ENCODE measurements at places on chromosomes 2 and 18.

DNA sequence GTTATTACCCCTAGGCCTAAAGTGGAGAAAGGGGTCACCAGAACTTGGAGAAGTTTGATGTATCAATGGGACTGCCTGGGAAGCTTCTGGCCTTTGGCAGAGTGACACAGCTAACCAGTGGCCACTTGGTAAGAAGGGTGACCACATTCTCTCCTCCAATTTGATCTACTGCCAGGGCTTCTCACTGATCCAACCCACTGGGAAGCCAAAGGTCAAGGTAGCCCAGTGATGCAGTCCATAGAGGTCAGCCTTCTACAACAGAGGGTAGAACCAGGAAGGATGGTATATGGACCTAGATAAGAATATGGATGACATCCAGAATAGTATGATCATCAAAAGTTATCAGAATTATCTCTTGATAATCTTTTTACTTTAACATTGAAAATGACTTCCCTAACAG, 493.6 kb downstream of the NYAP2 start:
- no peak for DNase-seq

GRCh38 chr18:30613467-30613801, 429.1 kb downstream of the DSC3 start:
- no peak for DNase-seq

GRCh38 chr2:30947686-30948085, 140.4 kb upstream of the CAPN13 start:
- no peak for DNase-seq

GRCh38 chr2:109344270-109344805, 215.3 kb downstream of the SH3RF3 start:
- no peak for DNase-seq

GRCh38 chr18:74507097-74507881, 11.1 kb downstream of the CNDP2 start:
- DNase-seq: no peak

DNA sequence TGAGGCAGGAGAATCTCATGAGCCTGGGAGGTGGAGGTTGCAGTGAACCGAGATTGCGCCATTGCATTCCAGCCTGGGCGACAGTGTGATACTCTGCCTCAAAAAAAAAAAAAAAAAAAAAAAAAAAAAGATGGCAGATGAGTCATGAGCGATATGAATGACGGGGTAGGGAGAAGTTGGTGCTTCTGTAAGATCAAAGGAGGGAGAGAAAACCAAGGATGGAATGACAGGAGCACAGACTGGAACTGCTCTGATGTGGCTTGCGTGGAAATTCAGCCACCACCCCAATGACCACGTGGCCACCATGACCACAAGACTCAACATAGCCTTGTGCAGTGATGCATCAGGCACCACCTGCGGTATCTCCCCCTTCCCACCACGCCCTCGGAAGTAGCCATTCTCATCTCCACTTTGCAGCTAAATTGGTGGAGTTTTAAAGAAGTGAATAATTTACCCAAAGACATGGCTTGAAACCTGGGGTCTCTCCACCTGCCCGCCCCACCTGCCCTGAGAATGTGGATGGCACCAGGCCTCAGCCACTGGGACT, 96.0 kb downstream of the ACKR3 start:
- no peak for DNase-seq

- no peak for DNase-seq
These were observed 344.6 kb downstream of the ARHGAP15 start for GRCh38 chr2:143473820-143474219.

DNA sequence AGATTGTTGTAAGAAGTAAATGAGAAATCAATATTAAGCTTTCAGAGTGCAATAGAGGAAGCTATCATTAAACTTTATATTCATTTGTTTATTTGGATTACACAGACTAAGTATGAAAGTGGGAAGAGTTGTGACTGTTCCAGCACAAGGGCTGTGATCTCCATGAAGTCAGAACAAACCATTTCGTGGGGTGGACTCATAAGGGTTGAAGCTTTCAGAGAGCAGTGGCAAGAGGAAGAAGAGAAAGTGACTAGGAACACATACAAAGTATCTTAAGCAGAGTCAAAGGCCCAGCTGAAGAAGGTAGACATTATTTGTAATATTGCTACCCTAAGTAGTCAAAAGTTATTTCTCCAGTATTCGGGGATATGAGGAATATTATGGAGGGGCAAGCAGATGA, 117.0 kb downstream of the ARHGAP15 start:
- DNase-seq: no peak

DNA sequence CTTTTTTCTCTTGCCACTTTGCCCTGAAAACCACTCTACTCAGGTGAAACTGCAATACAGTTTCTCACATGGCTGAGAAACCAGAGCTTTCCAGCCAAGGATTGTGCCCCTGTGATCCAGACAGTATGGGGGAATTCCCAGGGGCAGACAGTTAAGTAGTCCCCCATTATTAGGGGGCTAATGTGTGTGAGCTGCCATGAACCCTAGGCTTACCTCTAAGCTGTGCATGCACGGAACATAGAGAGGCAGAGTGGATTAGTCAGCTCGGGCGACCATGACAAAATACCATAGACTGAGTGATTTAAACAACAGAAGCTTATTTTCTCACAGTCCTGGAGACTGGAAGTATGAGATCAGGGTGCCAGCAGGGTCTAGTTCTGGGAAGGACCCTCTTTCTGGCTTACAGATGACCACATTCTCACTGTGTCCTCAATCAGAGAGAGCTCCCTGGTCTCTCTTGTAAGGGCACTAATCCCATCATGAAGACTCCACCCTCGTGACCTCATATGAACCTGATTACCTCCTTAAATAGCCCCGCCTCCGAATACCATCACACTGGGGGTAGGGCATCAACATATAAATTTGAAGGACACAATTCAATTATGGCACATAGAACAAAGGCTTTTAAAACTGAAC, 215.1 kb downstream of the EIPR1 start:
- no peak for DNase-seq

GRCh38 chr2:79830501-79830900, 317.6 kb downstream of the CTNNA2 start:
- no peak for DNase-seq

DNA sequence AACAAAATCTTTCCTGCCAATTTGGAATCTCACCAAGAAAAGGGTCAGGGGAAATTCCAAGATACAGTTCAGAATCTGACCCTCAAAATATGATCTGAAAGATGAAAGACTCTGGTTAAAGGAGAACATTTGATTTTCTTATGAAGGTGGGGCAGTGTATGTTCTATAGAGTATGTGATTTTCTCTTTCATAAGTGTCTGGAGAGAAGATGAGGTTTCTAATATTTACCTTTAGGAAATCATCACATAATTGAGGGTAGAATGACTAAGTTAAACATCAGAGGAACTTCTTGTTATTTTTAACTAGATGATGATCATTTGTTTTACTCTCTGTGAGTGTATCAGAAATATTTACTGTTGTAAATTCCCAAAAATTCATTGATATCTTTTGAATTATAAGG, 27.8 kb upstream of the MBOAT2 start:
- no peak for DNase-seq

- no peak for DNase-seq
These were observed 437.5 kb upstream of the NXPH2 start for GRCh38 chr2:139217641-139218040.

DNA sequence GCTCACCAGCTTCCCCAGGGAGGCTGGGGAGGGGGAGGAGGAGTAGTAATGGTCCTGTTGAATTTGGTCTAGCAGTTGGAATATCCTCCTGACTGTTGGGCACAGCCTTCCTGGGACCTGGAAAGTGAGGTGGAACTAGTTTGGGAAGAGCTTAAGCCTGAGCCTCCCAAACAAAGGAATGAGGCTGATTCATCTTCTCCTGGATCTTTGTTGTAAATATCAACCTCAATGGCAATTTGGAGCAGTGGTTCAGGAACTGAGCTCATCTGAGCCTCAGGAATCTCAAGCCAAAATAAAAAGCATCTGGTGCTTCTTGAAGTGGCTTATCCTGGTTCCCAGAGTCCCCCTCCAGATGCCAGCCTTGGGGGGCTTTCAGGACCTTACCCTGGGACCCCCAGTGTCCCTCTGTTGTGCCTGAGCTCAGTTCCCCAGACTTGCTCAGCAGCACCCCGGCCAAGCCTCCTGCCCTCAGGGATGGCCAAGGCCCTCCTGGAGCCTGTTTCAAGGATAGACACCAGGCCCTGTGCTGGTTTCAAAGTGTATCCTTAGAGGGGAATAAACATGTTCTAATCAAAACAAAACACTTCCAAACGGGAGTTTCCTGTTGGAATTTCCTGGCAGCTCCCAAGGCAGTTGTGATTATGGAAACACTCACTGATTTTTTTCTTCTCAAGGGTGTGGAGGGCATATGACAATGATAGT, 112.6 kb downstream of the DDX1 start:
- no peak for DNase-seq

GRCh38 chr2:181778621-181779201, 98.4 kb upstream of the NEUROD1 start:
- no peak for DNase-seq

DNA sequence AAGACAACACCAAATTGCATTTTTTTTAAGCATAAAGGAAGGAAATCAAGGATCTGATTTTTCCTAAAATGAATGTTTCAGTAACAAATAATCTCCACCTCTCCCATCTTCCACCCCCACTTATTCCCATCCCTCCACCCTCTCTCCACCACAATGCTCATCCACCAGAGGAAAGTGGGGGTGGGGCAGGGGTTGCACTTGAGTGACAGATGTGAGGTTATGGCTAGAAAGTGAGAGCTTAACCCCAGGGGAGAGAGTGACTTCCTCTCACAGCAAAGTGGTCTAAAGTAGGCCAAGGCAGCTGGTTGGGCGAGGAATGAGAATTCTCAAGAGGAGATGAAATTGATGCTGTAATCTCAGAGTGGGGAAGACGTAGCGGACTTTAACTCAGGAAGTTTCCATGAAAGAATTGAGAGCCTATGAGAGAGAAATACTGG, 104.7 kb downstream of the HNRNPLL start:
- DNase-seq: no peak

DNA sequence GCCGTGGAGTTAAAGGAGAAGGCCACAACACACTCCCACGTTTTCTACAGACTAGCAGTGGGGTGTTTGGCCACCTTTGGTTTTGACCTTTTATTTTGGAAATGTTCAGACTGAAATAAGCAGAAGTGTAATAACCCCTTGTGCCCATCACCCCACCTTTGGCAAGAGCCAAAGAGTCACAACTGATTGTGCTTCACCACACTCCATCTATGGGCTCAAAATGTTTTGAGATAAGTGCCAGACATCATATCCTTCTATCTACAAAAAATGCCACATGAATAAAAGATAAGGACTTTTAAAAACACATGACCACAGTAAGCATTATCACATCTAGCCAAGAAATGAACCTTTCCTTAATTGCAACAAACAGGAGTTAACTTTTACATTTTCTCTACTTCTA, 9.9 kb upstream of the GPR35 start:
- peak; percentile 40 for DNase-seq

GRCh38 chr2:52083214-52083613, 1051.3 kb upstream of the NRXN1 start:
- no peak for DNase-seq

GRCh38 chr18:31819925-31820229, 59.2 kb upstream of the SLC25A52 start:
- no peak for DNase-seq

DNA sequence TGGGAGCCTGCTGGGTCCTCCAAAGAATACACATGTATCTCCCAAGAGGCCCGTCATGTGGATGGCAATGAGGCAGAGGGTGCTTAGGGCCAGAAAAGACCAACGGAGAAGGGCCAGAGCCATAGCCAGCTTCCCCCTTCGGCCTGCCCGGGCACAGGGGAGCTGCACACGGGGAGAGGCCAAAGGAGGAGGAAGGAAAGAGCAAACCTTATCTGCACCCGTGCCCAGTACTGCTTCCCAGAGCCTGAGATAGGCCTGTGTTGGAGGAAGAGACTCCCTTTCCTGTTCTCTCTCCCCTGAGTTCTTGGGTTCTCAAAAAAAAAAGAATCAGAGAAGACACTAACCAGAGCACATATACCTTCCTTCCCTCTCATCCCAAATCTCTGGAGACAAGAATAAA, 250.3 kb downstream of the ANAPC1 start:
- DNase-seq: peak; percentile 11

- no peak for DNase-seq
These were observed 9.8 kb upstream of the NDUFV2 start for GRCh38 chr18:9092665-9093064.

- DNase-seq: peak; percentile 25
These were observed 2.5 kb downstream of the VIT start for GRCh38 chr2:36698993-36699392.

- no peak for DNase-seq
These were observed 4.4 kb upstream of the KLHL23 start for GRCh38 chr2:169729274-169729605.

Data from hematopoietic multipotent progenitor cell treated with erythropoietin and hydrocortisone succinate and interleukin-3 and kit ligand, for 8 days (in vitro differentiated cells).